ENCODE measurements at places on chromosomes 12 and 14.

- no peaks in the 10 kb centered on the region for H3K36me3 ChIP-seq
- no peaks in the 10 kb centered on the region for H3K27me3 ChIP-seq
Measured at GRCh38 chr14:32005628-32006027, 71.5 kb upstream of the ARHGAP5 start.

GRCh38 chr12:43795716-43796280 is 10.3 kb downstream of the TWF1 start:
- H3K36me3 ChIP-seq = peaks cover 4% of the 10 kb centered on the region
- H3K27me3 ChIP-seq = no peaks in the 10 kb centered on the region
- H3K4me3 ChIP-seq = no peak overlapping the region
- no peaks in the 10 kb centered on the region for H3K4me1 ChIP-seq
- no peak for DNase-seq

DNA sequence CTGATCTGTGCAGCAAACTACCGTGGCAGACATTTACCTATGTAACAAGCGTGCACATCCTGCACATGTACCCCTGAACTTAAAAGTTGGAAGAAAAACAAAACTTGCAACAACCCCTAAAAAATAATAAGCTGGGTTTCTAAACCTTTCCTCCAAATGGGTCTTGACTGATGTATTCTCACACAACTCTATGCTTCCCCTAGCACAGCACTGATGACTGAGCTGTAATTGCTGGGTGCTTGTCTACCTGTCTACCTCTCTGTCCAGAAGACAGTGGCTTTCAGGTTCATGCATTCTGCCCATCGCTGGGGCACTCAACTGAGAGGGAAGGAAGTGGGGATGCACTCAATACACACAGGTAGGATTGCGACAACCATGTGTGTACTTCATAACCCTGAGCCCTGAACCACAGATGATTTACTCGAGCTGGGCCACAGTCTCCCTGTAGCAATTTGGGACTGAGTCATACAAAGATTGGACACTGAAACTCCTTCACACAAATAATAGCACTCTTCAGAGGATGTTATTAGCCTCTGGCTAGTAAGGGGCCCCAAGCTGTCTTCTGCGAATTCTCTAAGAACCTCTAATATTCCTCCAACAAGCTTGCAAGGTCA is 44.8 kb upstream of the TMPO start:
- no peaks in the 10 kb centered on the region for H3K27me3 ChIP-seq
- H3K4me3 ChIP-seq = no peak overlapping the region
- no peak overlapping the region for H3K27ac ChIP-seq

DNA sequence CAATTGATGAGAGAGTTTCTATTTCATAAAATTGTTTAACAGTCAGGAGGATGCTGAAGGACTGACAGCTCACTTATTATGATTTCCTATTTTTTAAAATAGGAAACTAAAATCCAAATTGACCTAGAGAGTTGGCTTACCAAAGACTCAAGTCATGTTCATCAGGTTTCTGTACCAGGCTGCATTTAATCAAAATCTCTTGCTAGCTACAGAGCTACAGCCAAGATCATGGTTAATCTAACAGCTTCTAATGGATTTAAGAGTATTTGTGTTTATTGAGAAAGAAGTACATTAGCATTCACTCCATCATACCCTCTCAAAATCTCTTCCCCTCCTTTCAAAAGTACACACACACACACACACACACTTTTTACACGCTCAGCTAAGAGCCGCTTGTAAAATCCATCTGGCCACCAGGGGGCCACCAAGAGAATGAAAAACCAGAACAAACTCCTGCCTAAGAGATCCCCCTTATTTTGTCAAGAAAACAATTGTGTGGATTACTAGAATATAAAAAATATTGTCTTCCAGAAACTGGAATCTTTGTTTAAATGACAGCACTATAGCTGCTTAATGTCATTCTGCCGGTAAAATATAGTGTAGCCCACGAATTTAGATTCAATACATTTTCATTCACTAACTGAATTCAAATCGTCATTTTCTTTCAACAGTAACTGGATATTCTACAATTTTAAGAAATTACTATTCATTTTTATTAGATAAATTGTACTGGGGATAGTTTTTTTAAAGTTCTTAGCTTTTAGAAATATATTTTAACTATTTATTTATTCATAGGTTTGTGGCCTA is 334.0 kb downstream of the BTG1 start:
- H3K4me3 ChIP-seq = no peak overlapping the region
- no peak for DNase-seq
- H3K27me3 ChIP-seq = no peaks in the 10 kb centered on the region
- peaks cover 8% of the 10 kb centered on the region for H3K4me1 ChIP-seq
- no peaks in the 10 kb centered on the region for H3K36me3 ChIP-seq

GRCh38 chr12:104182144-104182543 is 33.4 kb upstream of the TXNRD1 start:
- DNase-seq = no peak
- no peaks in the 10 kb centered on the region for H3K36me3 ChIP-seq
- H3K4me1 ChIP-seq = peaks cover 23% of the 10 kb centered on the region
- no peaks in the 10 kb centered on the region for H3K27me3 ChIP-seq

DNA sequence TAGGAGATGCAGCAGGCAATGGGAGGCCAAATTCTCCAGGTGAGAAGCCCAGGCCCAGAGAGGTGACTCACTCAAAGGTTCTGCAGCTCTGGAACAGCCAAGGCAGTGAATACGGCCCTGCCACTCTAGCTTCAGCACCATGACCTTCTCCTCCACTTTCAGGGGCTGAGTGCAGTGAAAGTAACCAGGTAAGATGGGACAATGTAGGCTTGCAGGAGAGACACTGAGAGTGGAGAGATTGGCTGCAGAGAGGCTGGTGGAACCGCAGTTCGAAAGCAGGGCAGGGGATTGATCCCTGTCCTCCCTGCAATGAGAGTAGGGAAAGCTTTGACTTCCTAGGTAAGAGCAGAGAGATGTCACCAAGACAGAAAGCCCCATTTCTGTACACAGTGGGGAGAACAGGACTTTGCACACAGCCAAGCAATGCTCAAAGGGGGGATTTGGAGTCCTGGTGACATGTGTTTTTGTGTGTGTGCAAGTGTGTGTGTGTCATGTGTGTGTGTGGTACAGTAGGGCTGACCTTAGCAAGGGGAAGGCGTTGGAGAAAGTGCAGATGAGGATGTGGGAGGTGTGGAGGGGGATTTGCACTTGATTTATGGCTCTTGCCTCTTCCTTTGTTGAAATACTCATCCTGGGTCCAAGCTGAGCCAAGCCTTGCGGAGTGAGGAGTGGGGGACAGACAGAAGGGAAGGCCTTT is 12.7 kb downstream of the DHRS2 start:
- H3K4me1 ChIP-seq = no peaks in the 10 kb centered on the region
- no peaks in the 10 kb centered on the region for H3K27me3 ChIP-seq
- no peak overlapping the region for H3K4me3 ChIP-seq
- H3K36me3 ChIP-seq = no peaks in the 10 kb centered on the region
- DNase-seq = no peak

- peaks cover 6% of the 10 kb centered on the region for H3K4me1 ChIP-seq
- H3K27me3 ChIP-seq = peaks cover 17% of the 10 kb centered on the region
- H3K4me3 ChIP-seq = peak overlapping the region; percentile 93
- no peak for DNase-seq
Measured at GRCh38 chr12:79692860-79693577, 2.3 kb upstream of the PAWR start.

- H3K27me3 ChIP-seq = no peaks in the 10 kb centered on the region
- peak within 1 kb of the TSS; percentile 96 for H3K27ac ChIP-seq
- H3K4me1 ChIP-seq = no peaks in the 10 kb centered on the region
- peak within 1 kb of the TSS; percentile 85 for H3K4me3 ChIP-seq
Measured at GRCh38 chr12:49367381-49368239, at the start of gene SPATS2. TSS of gene SPATS2 (plus strand) at chr12:49367462. CDS start at chr12:49461013, 93,551 bp downstream.

- no peaks in the 10 kb centered on the region for H3K36me3 ChIP-seq
- no peaks in the 10 kb centered on the region for H3K27me3 ChIP-seq
- H3K27ac ChIP-seq = no peak overlapping the region
- no peak for DNase-seq
- no peak overlapping the region for H3K4me3 ChIP-seq
- peaks cover 10% of the 10 kb centered on the region for H3K4me1 ChIP-seq
Measured at GRCh38 chr12:25284024-25284423, 33.3 kb upstream of the KRAS start.

GRCh38 chr12:91327131-91327530 is 144.5 kb upstream of the DCN start:
- DNase-seq = no peak
- H3K27me3 ChIP-seq = no peaks in the 10 kb centered on the region
- no peaks in the 10 kb centered on the region for H3K36me3 ChIP-seq
- peak overlapping the region; percentile 61 for H3K27ac ChIP-seq
- H3K4me1 ChIP-seq = no peaks in the 10 kb centered on the region
- H3K4me3 ChIP-seq = peak overlapping the region; percentile 22
